ENCODE measurements at places on chromosomes 6 and 20.

DNA sequence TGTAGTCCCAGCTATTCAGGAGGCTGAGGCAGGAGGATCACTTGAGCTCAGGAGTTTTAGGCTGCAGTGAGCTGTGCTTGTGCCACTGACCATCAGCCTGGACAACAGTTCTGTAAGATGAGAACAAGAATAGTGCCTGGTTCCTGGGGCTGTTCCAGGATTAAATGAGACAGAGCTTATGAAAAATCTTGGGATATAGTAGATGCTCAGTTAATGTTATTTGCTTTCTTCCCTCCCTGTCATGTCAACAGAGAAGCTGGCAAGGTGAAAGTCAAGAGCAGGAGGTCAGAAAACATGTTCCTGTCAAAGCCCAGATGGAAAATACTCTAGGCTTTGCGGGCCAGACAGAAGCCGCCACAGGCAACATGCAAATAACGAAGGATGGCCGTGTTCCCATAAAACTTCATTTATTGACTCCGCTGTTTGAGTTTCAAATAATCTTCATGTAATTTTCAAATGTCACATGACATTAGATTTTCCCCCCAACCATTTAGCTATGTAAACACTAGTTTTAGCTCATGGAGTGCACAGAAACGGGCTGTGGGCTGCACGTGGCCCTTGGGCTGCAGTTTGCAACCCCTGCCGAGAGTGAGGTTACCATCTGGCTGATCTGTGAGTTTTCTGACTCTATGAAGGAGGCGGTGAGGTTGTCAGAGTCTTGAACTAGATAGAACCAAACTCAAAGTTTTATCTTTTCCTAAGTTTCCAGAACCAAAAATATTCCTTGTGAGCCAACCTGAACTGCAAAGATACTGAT lies 63.4 kb upstream of the PMEPA1 start:
- DNase-seq: no peak

- no peak for DNase-seq
Measured at GRCh38 chr6:15153191-15153590, 92.7 kb upstream of the JARID2 start.

GRCh38 chr20:19549896-19550295 lies 208.2 kb upstream of the RIN2 start:
- no peak for DNase-seq

- DNase-seq: no peak
Measured at GRCh38 chr20:771741-772464, 3.6 kb upstream of the SLC52A3 start.

DNA sequence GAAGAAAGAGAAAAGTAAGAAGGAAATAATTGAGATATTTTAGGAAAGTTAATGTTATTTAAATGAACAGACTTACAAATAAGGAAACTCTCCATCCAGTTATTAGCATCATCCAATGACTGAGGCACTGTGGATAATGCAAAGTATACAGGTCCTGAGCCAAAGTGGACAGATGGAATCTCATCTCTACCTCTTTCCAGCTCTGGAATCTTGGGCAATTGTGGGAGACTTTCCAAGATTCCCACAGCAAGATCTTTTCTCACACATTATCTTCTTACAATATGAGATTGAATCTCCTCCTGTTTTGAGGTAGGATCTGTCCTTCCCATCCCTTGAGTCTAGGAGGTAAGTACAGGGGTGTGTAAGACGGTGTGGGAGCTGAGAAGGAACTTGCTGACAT lies 28.9 kb downstream of the HTR1E start:
- no peak for DNase-seq

DNA sequence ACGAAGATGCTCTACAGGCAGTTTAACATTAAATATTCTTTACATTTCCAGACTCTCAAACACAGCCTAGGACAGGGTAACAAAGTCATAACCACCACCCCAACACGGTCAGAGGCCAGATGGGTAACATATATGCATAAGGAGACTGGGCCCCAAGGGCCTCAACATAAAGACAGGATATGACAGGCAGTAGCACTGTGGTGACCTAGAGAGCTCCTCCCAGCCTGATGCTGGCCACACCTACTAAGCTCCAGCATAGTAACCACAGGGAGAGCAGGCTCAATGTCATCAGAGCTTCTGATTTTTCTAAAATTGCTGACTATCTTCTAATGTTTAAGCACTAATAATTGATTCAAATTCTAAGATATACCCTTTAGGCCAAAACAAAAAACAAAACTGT lies 21.7 kb downstream of the SMLR1 start:
- DNase-seq: peak; percentile 15

GRCh38 chr6:158808941-158809678 lies 10.1 kb downstream of the EZR start:
- peak; percentile 60 for DNase-seq

GRCh38 chr20:4195499-4195898 lies 180.1 kb upstream of the RNF24 start:
- no peak for DNase-seq

- DNase-seq: no peak
Measured at GRCh38 chr20:41570557-41570956, 47.6 kb downstream of the CHD6 start.

- DNase-seq: peak; percentile 5
Measured at GRCh38 chr20:4896971-4897497, 104.3 kb downstream of the SLC23A2 start.

DNA sequence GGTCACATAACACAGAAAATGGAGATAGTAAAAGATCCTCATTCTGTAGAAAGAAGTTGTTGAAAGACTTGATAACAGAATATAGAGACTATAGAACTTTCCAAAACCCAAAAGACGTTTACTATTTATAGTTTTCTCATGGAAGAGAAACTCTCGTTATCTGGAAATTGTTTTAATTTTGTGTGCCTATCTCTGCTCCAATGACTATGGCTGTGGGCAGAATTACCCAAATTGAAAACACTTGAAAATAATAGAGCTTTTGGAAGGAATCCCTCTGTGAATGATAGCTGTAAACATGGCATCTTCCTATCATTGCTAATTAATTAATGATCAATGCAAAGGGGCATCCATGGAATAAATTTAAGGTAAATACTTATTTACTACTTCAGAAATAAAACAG lies at the start of gene DEFB114:
DEFB114 (minus strand) TSS at position 101 of the 400 bp plus-strand sequence; CDS start at position 42, 59 bp downstream.
- DNase-seq: no peak

- DNase-seq: no peak
Measured at GRCh38 chr6:111478064-111478476, 4.9 kb downstream of the REV3L start.

DNA sequence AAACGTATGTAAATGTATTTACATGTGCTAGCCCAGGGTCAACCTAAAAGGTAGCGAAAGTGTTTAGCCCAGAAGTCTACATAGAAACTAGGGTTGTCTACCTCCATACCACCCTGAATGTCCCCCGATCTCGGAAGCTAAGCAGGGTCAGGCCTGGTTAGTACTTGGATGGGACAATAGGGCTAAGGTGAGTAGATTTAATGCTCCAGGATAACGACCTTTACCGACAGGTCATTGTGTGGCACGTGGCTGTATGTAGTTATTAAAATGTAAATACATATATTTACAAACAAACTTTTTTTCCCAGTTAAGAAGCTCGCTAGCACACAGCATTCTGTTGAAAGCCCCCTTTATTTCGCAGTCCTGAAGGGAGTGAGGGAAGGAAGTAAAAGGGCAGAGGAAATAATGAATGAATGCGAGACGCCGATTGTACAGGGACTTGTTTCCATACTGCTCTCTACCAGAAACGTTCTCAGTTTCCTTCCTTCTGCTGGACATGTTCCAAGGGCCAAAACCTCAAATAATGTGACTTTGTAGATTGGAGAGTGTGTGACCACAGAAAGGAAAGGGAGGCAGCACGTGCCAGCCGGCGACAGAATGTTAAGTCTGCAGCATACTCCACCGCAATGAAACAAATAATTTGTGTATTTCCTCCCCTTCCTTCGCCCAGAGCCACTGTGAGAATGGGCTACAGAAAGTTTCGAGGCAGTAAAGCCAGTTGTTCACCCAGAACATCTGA lies 612 bp downstream of the ADAT2 start:
- peak; percentile 63 for DNase-seq

- no peak for DNase-seq
Measured at GRCh38 chr20:43781215-43781614, 54.4 kb upstream of the GTSF1L start.

- peak; percentile 69 for DNase-seq
Measured at GRCh38 chr6:41182069-41183034, 18.6 kb downstream of the TREML2 start.

Data from CD4-positive, alpha-beta T cell treated with Interleukin-2 at 100 ng/mL for 4 hours (primary cell).